ENCODE measurements at places on chromosomes 7 and 10. TPM values are rescaled to one million over a fixed set of nuclear protein-coding genes. Genes with fewer than 3 reads are reported as not detected.
A peak's percentile ranks its signal among the peaks of the same experiment; 100 is the strongest.

DNA sequence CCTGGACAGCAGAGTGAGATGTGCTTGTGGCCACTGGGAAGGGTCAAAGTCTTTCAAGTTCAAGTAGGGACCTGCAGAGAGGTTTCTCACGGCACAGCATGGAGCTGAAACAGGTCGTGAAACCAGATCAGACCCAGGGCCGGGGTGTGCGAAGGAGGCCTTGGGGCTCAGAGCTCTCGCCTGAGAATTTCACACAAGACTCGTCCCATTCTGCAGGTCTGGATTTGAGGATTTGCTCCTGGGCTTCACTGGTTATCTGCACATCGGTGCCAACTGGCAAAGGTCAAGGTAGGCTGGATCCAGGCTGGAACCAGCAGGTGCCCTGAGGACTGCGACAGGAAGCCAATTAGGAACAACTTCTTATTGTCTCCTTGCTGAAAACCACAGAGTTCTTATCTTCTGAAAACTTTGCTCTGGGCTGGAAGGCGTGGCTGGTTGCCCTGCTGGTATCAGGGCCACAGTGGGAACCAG, 24.0 kb upstream of the GTF2I start:
- no peak for DNase-seq

DNA sequence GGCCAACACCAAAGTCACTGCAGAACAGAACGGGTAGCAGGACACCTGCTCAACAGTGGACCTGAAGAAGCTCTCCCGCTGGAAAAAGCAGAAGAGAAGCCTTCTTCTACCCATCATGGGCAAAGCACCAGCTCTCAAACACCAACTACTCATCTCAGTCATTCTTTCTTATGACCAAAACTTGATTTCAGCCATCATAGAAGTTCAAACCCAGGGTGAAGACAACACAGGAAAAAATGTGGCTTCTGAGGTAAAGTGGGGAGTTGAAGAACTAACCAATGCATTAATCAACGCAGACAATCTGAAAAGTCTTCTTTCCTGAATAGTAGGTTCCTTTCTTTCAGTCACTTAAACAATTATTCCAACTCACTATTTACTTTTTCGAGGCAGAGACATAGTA, 83.3 kb downstream of the ELMO1 start:
- DNase-seq, result no peak

GRCh38 chr7:13057462-13058200, 370.2 kb downstream of the ARL4A start:
- no peak for DNase-seq

Gene TIMM23B
- polyA plus RNA-seq, result 23.3 TPM

DNA sequence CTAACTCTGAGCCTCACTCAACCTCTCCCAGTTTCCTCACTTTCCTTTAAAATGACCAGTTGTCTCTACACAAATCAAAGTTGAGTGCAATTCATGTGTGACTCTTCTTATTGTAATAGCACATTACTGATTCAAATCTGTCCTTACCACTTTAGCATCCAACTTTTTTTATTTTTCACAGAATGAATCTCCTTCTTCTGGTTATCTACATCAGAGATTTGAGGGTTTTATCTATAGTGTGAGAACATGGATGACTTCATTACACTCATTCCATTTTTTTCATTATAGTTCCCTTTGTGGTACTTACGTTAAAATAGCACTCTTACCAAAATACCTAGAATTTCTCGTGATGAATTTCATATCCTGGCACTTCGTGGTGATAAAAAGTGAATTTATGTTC, 43.3 kb downstream of the RTKN2 start:
- no peak for DNase-seq

- no peak for DNase-seq
Measured at GRCh38 chr10:92848037-92848440, 281 bp upstream of the EXOC6 start.

Gene CCL24
- not detected for polyA plus RNA-seq

Gene CROT
- polyA plus RNA-seq, result 11.2 TPM

Gene CAV1
- 968 TPM for polyA plus RNA-seq

- no peak for DNase-seq
Measured at GRCh38 chr7:134649226-134649775, 2.6 kb downstream of the BPGM start.

Gene LIPJ
- polyA plus RNA-seq, result not detected

Gene PON3
- not detected for polyA plus RNA-seq

DNA sequence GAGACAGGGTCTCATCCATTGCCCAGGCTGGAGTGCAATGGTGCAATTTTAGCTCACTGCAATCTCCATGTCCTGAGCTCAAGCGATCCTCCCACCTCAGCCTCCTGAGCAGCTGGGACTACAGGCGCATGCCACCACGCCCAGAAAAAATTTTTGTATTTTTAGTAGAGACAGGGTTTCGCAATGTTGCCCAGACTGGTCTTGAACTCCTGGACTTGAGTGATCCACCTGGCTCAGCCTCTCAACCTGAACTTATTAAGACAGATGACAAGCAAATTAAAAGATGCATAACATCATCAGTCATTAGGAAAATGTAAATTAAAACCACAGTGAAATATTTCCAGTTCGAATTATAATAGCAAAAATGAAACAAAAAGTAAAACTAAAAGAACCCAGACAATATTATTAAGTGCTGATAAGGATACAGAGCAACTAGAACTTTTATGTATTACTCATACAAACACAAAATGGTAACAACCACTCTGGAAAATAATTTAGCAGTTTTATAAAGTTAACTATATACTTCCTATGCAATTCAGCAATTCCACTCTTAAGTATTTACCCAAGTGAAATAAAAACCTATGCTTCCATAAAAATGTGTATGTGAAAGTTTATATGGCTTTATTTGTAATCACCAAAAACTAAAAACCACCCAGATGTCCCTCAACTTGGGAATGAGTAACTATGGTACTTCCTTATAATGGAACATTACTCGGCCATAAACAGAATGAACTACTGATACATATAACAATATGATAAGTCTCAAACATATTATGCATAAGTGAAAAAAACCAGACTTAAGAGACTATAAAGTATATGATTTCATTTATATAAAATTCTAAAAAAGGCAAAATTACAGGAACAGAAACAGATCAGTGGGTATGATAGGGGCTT, 15.3 kb downstream of the ZFAND4 start:
- no peak for DNase-seq

GRCh38 chr10:33327751-33328150, 6.7 kb downstream of the NRP1 start:
- DNase-seq, result no peak

GRCh38 chr7:70143075-70144044, 545.1 kb downstream of the AUTS2 start:
- peak; percentile 40 for DNase-seq

Gene AKR1C2
- polyA plus RNA-seq, result not detected

GRCh38 chr7:125847692-125848091, 918.1 kb upstream of the POT1 start:
- no peak for DNase-seq

- no peak for DNase-seq
Measured at GRCh38 chr7:71345117-71345884, 213.4 kb downstream of the GALNT17 start.

Gene CYP2C18
- not detected for polyA plus RNA-seq

Gene ZNF239
- polyA plus RNA-seq, result 18.9 TPM

Gene LRRC4
- polyA plus RNA-seq, result 0.44 TPM
